ENCODE measurements at places on chromosomes 1 and 21. TPM values are rescaled to one million over a fixed set of nuclear protein-coding genes. Genes with fewer than 3 reads are reported as not detected.

- DNase-seq, result peak; percentile 42
Measured at GRCh38 chr1:209265301-209265700, 318.2 kb upstream of the CAMK1G start.

DNA sequence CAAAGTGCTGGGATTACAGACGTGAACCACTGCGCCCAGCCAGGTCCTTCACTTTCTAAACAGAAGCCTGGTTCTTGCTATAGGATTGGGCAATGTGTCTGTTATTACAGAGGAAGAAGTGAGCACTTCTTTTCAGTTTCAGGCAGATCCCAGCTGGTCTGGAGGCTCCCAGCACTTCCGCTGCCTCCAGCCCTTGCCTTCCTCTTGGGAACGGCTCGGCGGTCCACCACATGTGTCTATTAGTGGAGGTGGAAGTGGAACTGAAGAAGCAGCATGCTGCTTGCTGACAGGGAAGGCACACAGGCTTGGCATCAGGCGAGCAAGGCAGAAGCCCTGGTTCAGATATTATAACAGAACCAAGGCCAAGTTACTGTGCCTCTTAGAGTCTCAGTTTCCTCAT lies 17.0 kb downstream of the MKNK1 start:
- DNase-seq, result peak; percentile 10

GRCh38 chr1:82947278-82947677 lies 1051.7 kb downstream of the TTLL7 start:
- no peak for DNase-seq

KIAA1614 gene
- polyA plus RNA-seq, result 2.8 TPM

SPRR3 gene
- 1.2 TPM for polyA plus RNA-seq

CELA3A gene
- 0.92 TPM for polyA plus RNA-seq

NBPF10 gene
- polyA plus RNA-seq, result 0.53 TPM

GNAT2 gene
- polyA plus RNA-seq, result not detected

ASTN1 gene
- 0.03 TPM for polyA plus RNA-seq

All from lung (tissue), 17 donors.